ENCODE measurements at places on chromosomes 7 and 10. TPM values are rescaled to one million over a fixed set of nuclear protein-coding genes. Genes with fewer than 3 reads are reported as not detected.

The PRXL2A gene
- polyA plus RNA-seq = 58.9 TPM

The SGMS1 gene
- 22.5 TPM for polyA plus RNA-seq

The CHCHD1 gene
- 26.3 TPM for polyA plus RNA-seq

The HHEX gene
- polyA plus RNA-seq = 14.6 TPM

The A1CF gene
- polyA plus RNA-seq = not detected

The C7orf57 gene
- polyA plus RNA-seq = 0.02 TPM

The HOXA11 gene
- 0.11 TPM for polyA plus RNA-seq

The EPHB6 gene
- 10.7 TPM for polyA plus RNA-seq

DNA sequence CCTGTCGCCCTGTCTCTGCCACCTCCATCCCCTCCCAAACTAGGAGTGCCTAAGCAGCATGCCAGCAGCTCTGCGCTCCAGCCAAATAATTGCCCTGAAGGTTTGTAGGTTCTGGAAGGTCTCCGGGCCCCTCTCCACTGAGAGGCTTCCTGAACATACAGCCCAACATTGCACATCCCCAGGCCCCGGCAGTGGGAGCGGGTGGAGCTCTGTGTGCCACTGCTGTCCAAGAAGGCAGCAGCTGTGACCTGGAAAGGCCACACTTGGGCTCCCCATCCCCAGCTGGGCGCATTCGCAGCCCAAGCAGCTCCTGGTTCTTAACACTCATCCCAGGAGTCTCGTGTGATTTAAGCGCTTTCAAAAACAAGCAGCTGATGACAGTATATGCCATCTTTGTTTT is 95.7 kb downstream of the COL13A1 start:
- no peak for DNase-seq

DNA sequence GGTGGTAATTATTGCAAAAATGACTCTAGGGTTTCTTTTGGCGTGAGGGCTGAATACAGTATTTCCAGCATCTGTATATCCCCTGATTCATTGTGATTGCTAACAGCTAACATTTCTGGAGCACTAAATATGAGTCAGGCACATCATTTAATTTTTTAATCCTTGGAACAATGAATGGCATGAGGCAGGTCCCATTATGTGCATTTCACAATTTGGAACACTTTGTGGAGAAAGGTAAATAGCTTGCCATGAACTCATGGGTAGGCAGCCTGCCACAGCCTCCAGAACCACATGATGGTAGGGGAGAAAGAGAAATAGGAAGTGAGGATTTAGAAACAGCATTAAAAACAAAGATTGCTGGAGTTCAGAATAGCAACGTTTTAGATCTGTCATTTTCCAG is 1.7 kb downstream of the NPTX2 start:
- DNase-seq = no peak

DNA sequence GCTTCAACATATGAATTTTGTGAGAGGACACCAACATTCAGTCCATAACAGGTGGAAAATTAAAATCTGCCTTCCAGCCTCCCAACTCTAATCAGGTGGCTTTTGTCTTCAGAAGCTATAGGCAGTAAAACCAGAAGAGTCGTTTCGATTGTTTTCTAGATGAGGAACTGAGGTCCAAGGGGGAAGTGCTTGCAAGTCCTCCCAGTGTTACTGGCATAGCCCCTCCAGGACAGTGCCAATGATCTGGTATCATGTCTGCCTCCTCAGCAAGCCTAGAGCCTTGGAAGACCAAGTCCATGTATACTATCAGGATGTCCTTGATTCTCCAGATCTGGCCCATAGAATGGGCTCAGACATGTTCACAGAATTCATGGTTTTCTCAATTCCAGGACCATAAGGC is 16.9 kb downstream of the CYP26A1 start:
- DNase-seq = no peak

GRCh38 chr10:96138102-96138501 is 8.0 kb downstream of the ZNF518A start:
- DNase-seq = no peak

GRCh38 chr7:102978284-102978683 is 65.5 kb downstream of the LRRC17 start:
- DNase-seq = peak; percentile 81

- DNase-seq = no peak
Measured at GRCh38 chr7:47085491-47086275, 496.2 kb downstream of the TNS3 start.

- no peak for DNase-seq
Measured at GRCh38 chr10:126565441-126565840, 105.1 kb downstream of the C10orf90 start.

- no peak for DNase-seq
Measured at GRCh38 chr7:132757783-132758182, 181.5 kb upstream of the PLXNA4 start.

GRCh38 chr7:107874605-107875446 is 16.2 kb upstream of the DLD start:
- no peak for DNase-seq

- no peak for DNase-seq
Measured at GRCh38 chr10:109898666-109899355, 24.5 kb downstream of the XPNPEP1 start.

DNA sequence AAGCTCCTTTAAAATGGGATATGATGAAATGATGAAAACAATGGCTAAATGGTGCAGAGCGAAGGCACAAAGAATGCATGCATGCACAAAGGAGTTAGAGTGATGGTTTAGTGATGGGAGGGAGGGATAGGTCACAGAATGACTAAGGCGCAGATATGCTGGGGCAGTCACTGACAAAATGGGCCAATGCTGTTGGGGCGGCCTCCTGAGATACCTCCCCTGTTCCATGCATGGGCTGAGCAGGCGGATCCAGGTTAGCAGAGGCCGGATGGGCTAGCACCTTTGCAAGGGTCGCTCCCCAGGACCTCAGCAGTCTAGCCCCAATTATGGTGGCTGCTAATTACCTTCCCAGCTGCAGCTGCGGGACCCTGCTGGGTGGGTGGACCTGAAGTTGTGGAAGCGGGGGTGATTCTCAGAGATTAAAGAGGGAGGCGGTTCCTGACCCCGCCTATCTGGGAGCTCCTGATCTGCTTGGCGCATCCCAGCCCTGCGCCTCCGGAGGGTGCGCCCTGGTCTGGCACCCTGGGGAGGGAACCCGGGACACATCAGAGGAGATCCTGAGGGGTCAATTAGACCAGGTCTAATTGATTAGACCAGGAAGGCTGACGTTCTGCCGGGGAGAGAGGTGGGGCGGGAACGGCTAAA is 175.0 kb downstream of the CYP26A1 start:
- DNase-seq = no peak

DNA sequence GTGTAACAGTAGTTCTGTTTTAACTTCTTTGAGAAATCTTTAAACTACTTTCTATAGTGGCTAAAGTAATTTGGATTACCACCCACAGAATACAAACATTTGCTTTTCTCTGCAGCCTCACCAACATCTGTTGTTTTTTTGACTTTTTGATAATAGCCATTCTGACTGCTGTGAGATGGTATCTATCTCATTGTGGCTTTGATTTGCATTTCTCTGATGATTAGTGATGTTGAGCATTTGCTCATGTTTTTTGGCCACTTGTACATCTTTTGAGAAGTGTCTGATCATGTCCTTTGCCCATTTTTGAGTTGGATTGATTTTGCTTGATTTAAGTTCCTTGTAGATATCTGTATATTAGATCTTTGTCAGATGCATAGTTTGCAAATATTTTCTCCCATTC is 66.7 kb downstream of the RNF133 start:
- DNase-seq = no peak

DNA sequence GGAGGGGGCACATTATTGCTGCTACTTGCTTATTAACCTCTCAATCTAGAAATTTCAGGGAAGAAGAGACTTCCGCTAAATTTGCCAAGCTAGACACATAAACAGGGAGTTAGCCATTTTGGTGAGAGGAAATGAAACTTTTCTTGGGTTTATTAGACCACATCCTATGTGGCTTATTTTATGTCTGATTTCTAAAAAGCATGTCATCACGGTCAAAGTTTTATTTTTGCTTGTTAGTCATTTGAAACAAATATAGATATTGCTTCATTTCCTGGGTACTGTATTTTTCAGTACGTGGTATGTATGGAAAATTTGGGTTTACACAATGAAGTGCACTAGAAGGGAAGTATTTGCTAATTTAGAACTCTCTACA is 144.1 kb downstream of the TCF7L2 start:
- no peak for DNase-seq

DNA sequence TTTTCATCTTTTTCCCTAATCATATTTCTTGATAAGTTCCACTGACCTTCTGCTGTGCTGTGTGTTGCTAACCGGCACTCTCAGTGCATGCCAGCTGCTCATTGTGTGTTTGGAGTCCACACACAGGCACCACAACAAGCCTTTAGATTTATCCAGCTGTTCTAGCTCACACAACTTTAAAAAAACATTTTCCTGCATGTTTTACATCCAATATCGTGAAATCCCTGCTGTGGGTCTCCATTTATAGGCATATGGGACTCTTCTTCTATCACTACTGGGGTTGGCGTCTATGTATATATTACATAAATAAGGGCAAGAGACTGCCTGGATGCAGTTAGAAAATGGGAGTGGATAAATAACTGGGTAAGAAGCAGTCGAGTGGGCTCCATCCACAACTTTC is 183.6 kb upstream of the ADARB2 start:
- no peak for DNase-seq

- DNase-seq = no peak
Measured at GRCh38 chr10:127755753-127756152, 18.8 kb downstream of the FOXI2 start.

DNA sequence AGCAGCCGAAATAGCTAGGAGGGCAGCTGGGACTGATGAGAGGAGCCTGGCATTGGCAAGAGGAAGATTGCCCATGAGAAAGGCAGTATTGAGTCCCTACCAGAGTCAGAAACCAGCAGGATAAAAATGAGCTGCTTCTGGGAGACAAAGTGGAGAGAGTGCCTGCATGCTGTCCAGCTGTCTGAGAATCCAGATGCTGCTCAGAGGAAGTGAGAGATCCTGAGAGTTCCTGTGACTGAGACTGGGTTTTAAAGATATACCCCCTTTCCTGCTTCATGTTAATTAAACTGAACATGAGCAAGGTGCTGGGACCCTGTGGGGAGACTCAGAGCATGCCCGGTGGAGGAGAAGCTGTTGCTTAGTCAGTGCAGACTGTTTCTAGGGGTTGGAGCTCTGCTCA is 107.5 kb downstream of the KIF20B start:
- DNase-seq = no peak

GRCh38 chr10:18738835-18739234 is 79.6 kb downstream of the ARL5B start:
- no peak for DNase-seq

DNA sequence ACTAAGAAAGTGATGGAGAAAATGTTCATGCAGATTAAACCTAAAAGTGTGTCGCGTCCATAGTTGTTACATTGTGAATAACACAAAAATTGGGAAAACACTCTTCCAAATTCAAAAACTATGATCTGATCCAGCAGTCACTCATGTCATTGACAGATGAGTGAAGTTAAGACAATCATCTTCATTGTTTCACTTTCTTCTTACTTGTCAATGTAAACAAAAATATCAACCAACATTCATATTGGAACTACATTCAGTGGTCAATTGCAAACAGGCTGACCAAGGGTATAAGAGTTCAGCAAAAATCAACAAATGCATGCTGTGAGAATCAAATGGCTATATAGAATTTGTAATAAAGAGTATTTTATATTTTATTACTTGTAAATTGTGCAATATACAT is 1.8 kb downstream of the FRMPD2 start:
- DNase-seq = no peak

GRCh38 chr7:85471740-85472139 is 284.9 kb upstream of the SEMA3D start:
- no peak for DNase-seq
